ENCODE measurements at places on chromosomes 11 and 22.
A peak's percentile ranks its signal among the peaks of the same experiment; 100 is the strongest.

DNA sequence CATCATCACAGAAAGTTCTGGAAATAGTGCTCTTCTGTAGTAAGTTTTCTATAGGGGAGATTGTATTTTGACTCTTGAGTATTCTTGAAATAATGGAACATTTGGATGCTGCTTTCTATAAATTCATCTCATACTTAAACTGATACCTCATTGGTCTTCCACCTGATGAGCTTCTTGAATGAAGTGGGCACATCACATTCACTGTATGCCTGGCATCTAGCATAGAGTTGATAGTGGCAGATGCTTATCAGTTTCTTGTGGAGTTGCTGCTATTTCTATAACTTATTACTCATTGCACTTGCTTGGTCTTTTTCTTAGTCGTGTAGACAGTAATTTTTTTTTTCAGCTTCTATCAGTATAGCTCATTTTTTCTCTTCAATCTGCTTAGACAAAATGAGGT lies 5.4 kb downstream of the ATXN10 start:
- no peak for DNase-seq

DNA sequence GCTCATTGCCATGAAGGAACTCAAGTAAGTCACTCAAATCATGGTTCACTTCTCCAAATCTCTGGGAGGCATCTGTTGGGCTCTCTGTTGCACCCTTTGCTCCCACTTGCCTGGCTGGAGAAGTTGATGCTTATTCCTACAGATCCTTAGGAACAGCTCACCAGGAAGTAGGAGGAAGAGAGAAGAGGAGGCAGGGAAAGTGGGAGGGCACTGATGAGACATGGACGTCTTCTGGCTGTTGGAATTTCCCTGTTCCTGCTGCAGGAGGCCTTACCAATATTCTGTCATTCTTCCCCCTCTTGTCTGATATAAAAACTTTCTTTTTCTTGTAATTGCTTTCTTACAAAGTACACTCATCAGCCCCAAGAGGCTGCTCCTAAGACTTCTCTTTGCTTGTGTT lies 13.6 kb downstream of the POLR2F start:
- DNase-seq: no peak

GRCh38 chr22:37177221-37177620 lies 10.8 kb downstream of the C1QTNF6 start:
- DNase-seq: no peak

- DNase-seq: no peak
These were observed 144.0 kb downstream of the FBXO7 start for GRCh38 chr22:32618441-32619140.

- DNase-seq: no peak
These were observed 90.4 kb downstream of the WT1 start for GRCh38 chr11:32344946-32345345.

DNA sequence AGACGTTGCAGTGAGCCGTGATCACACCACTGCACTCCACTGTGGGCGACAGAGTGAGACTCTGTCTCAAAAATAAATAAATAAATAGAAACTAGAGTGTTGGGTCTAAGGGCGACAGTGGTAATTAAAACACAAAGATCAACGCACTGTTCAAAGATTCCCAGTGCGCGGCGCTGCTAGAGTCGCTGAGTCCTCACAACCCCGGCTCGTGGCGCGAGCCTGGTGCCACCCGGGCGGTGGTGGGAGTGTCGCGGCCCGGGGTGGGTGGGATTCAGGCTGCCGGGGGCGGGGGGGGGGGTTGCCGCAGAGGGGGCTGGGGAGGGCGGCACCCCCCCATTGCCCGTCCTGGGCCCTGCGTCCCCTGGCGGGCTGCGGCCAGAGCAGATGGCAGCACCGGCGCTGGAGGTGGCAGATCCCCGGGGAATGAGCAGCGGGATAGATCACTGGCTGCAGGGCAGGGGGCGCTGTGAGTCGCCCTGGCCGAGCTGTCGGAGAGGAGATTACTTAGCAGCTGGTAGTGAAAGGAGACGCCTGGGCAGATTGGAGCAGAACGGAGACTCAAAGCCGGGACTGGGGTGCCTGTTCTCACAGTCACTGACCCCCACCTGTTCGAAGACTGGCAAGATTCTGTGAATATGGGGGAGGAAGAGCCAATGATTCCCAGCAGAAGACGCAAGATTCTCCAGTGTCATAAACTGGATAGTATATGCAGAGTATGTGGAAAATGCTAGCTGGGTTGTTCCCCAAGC lies 30.2 kb upstream of the APOBEC3A start:
- DNase-seq: peak; percentile 41

GRCh38 chr22:50184004-50184901 lies 1.5 kb upstream of the TRABD start:
- DNase-seq: no peak

- DNase-seq: no peak
These were observed 890.5 kb downstream of the JRKL start for GRCh38 chr11:97280347-97280746.

DNA sequence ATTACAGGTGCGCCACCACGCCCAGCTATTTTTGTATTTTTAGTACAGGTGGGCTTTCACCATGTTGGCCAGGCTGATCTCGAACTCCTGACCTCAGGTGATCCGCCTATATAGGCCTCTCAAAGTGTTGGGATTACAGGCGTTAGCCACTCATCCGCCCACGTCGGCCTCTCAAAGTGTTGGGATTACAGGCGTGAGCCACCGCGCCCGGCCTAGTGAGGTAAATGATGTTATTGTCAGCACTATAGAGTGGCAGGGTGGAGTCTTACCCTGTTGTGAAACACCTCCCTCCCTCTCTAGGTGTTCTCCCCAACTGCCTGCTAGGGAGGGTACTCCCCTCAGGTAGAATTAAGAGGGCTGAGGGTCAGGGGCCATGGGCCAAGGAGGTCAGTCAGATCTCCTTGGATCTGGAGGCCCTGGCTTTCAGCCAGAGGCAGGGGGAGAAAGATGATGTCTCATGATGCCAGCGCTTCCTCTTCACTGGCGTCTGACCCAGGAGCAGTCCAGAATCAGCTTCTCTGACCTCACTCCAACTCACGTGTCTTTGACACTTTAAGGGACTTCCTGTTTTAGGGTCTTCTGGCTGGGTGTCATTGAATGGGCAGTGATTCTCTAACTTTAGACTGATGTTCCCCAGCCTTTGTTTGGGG lies 2.0 kb downstream of the GGA1 start:
- DNase-seq: no peak

GRCh38 chr22:35622191-35622913 lies 5.2 kb upstream of the MB start:
- no peak for DNase-seq

DNA sequence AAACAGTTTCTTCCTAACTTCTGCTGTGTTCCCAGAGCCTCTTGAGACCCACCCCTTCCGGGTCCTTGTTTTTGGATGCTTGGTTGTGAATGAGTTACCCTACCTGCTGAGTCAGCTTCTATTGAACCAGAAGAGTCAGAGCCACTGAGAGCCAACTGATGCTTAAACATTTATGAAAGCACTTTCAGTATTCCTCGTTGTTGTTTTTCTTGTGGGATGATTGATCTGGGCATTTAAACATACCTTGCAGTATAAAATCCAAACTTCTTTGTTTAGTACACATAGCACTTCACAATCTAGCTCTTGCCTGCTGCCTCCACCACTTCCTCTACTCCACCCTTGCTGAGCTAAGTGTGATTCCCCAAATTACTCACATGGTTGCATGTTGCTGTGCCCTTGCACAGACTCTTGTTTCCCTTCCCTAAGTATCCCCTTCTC lies 5.5 kb downstream of the PRSS23 start:
- peak; percentile 51 for DNase-seq

- DNase-seq: no peak
These were observed 7.3 kb downstream of the KIAA0930 start for GRCh38 chr22:45233386-45233785.

DNA sequence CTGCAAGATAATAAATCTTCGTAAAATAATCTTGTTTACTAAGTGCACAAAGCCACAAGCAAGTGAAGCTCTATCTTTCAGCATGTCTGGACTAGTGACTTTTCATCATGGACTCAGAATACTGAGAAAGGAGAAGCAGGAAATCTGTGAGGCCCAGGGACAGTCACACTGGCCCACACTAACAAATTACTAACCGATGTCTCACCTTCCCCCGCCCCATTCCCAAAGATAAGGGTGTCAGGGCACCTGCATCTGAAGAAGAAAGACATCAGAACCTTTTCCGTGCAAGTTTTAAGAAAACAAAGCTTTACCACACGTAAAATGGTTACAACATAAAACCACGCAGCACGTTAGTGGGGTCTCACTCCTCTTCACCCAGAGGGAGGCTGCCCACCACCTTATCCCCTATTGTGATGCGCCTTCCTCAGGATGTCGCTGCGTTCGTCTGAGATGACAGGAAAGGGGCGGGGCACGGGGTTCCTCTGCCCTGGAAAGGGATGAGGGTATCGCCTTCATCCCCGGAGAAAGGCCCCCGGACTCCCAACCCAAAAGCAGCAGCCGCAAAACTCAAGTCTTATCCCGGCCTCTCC lies 616 bp downstream of the BTBD10 start:
- peak; percentile 57 for DNase-seq

DNA sequence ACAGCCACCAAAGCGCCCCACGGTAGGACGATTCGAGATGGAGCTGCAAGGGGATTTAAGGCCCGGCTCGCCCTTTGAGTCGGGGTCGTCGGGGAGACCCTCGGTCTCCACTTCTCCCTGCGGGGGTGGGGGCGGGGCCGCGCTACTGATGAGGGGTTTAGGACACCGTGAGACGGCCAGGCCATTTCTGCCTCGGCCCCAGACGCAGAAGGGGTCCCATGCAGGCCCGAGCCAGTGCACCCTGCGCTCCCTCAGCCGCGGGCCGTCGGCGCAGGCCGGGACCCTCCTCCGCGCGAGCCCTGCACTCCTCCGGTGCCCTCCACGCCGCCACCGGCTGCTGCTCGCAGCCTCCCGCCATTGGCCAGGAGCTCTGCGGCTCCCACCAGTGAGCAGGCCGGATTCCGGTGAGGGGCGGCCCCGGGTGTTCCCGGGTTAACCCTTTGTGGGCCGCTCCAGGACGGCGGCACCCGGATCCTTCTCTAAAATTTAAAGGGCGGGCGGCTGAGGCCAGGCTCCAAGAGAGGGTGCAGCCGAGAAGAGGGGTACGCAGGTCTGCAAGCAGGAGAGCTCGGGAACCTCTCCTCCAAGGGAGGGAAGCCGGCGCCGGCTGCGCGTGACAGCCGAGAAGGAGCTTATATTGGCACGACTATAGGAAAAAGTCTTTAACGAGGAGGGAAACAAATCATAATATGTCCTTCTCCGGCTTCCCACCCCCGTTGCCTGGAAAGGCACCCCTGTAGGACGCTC lies 18.0 kb downstream of the CREB3L1 start:
- peak; percentile 78 for DNase-seq

DNA sequence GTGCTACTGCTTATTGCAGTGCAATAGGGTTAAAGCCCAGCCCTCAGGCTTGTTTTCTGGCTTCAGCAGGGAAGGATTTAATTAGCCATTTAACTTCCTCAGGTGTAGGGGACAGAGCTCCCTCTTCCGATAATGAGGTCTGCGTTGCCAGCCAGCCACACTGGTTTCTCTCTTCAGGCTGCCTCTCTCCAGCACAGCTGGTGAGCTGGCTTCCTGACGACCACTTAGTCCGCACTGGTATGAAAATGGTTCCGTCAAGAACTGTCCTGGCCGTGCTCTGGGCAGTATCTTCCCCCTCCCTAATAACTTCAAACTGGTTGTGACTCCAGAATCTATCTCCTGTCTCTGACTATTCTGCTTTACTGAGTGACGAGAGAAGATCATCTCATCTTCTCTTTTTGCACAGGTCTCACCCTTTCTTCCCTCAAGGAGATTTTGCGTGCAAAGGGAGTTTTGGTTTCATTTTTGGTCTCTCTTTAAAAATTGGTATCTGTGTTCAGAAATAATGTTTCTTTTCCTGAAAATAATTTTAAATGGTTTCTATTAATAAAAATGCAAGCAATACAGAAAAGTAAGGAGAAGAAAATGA lies 49.2 kb downstream of the CNTN5 start:
- no peak for DNase-seq

DNA sequence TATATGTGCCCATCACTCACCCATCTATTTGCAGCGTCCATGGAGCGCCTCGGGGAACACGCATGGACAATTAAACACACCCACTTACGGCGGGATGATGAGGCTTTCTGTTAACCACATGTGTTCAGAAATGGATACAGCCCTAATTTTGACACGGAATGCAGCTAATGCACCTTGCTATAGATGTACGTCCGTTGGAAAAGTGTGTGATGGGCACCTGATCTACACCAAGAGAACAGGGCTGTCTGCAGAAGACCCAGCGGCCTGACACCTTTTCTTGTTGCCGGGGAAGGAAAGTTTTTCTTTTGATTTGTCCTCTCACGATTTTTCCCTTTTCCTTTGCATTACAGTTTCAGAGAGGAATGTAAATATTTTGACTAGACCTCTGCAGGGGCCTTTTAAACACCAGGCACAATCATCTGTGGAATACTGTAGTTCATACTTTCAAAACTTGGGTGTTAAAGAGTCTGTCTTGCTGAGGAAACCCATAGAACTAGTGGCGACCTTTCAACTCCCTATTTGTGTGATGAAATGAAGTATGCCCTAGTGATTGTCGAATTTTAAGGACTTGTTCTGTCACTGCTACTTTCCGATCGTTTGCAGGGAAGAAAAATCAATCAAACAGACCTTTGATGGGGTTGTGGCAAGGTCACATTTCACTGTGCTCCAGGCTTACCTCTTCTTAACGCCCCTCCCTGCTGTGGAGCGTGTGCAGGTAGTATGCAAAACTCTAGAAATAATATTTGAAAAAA lies 16.5 kb upstream of the PAX6 start:
- DNase-seq: no peak

DNA sequence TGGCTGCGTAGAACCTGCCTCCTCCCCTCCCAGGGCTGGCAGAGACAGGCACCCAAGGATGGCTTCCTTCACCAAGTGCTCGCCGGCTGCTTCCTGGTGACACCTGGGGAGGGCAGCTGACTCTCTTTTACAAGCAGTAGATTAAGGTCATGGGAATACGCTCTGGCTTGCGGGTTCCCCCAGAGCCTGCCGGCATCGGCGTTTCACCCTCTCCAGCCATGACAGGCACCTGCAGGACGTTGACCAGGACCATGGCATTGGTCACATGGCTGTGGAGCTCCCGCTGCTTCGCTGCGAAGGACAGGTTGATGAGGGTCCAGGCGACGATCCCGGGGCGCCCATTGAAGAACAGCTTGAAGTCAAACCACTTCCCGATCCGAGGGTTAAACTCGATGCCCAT lies 9.5 kb downstream of the DHCR7 start:
- DNase-seq: no peak

All from CD4-positive, alpha-beta T cell treated with Interleukin-17A for 1 hour (primary cell).